ENCODE measurements at places on chromosomes 2 and 18.

DNA sequence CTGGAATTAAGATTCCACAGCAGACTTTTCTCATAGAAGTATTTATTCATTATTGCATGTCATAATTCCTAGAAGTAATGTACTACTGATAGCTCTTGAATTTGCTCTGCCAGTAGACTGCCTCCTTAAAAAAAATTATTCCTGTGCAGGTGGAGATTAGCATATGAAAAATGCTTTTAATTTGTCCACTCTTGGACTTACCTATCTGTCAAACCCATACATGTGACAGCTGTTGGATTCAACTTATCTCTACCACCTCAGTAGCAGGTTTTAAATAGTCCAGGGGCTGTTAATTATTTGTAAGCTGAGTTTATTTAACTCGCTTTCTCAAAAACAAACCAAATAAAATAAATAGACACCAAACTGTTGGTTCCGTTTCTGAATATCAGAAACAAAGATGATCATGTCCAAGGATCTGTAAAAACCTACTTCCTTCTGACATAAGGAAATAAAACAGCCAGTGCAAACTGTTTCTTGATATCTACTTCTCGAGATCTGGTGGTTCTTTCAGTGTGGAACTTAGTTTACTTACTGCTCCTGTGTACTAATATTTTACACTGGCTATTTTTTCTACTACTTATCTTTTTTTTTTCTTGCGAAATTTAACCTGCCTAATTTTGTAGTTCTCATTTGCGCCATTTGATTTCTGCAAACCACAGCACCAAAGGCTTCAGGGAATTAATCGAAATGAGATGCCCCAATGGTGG, 44.2 kb downstream of the ZEB2 start:
- DNase-seq: no peak

GRCh38 chr2:217913436-217913835, 89.4 kb downstream of the TNS1 start:
- DNase-seq: no peak

DNA sequence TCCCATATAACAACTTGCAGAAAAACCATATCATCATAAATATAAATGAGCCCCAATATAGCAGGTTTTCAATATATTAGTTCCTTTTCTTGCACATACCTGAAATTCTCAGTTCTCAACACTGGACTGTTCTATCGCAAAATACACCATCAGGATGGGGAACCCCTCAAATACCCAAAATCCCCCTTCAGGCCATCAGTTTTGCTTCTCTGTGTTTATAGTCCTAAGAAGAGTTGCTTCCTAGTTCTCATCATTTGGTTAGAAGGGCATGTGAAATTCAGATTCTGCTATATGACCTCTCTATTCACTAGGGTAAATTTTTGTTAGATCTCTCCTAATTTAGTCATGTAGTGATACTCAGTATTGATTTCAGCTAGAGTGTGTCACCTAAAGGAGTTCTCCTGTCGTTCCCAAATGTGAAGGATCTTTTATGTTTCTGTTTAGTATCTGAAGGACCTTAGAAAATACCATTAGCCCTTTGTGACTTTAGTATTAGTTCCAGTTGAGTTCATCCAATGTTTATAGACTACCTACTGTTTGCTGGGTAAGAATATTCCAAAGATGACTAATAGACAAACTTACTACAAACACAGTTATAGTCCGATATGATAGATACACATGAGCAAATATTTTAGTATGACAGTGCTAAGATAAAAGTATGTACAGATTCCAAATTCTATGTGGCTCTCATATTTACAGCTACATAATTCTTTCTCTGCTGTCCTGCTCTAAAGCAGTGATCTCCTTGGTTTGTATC, 115.8 kb downstream of the TTC27 start:
- no peak for DNase-seq

GRCh38 chr2:82254728-82255127, 1950.2 kb upstream of the LRRTM1 start:
- DNase-seq: no peak

GRCh38 chr2:218857371-218858137, 2.1 kb upstream of the WNT6 start:
- DNase-seq: no peak

DNA sequence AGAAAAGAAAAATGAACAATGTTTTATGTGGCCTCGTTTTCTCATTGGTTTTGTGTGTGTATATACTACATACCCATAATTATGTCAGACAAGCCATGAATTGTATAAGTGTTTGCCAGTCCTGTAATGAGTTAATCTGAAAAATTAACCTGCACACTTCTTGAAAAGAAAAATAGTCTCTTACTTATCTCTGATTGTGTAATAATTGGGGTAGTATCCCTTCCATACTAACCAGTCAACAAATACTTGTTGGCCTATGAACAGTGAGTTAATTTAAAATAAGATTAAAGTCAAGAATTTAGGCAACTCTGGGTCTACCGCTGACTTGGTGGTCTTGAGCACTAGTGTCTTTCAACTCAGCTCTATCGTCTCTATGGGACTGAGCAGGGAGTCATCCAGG, 48.8 kb downstream of the ACVR1 start:
- DNase-seq: no peak

DNA sequence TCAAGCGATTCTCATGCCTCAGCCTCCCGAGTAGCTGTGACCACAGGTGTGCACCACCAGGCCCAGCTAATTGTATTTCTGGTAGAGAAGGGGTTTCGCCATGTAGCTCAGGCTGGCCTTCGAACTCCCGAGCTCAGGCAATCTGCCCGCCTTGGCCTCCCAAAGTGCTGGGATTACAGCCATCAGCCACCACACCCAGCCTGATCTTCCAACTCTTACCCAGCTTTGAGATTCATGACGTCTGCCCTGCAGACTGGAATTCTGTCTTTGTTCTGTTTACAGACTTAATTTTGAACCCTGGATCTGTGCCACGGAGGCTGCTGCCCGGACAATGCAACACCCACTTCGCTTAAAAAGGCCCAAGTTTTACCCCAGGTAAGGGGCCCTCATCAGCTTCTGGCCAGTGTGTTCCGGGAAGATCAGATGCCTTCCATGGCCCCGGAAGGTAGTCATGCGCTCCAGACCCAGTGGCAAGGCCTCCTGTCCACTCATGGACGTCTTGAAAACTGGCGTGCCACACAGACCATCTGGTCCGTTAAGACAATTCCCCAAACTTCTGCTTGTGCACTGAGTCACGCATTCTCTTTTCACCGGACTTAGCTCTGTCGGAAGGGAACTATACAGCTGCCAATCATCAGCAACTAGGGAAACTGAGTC, 5.5 kb downstream of the PXDN start:
- no peak for DNase-seq

GRCh38 chr18:24262087-24262486, 123.2 kb downstream of the CABYR start:
- no peak for DNase-seq

GRCh38 chr2:23525137-23525765, 140.3 kb downstream of the KLHL29 start:
- DNase-seq: no peak

GRCh38 chr2:105812180-105813044, 67.7 kb downstream of the NCK2 start:
- no peak for DNase-seq

GRCh38 chr18:11974741-11975325, 6.5 kb upstream of the IMPA2 start:
- no peak for DNase-seq

DNA sequence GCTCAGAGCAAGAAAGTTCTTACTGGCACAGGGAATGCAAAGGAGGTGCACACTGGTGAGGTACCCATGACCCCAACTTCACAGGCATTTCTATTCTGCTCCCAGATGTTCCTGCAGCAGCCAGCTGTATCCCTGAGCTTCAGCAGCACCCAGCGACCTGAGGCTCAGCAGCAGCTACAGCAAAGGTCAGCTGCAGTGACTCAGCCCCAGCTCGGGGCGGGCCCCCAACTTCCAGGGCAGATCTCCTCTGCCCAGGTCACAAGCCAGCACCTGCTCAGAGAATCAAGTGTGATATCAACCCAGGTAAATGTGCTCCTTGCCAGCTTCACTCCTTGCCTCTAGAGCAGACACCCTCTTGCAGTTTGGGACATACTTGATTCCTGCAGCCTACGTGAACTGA, 14.1 kb upstream of the RPL31 start:
- no peak for DNase-seq

DNA sequence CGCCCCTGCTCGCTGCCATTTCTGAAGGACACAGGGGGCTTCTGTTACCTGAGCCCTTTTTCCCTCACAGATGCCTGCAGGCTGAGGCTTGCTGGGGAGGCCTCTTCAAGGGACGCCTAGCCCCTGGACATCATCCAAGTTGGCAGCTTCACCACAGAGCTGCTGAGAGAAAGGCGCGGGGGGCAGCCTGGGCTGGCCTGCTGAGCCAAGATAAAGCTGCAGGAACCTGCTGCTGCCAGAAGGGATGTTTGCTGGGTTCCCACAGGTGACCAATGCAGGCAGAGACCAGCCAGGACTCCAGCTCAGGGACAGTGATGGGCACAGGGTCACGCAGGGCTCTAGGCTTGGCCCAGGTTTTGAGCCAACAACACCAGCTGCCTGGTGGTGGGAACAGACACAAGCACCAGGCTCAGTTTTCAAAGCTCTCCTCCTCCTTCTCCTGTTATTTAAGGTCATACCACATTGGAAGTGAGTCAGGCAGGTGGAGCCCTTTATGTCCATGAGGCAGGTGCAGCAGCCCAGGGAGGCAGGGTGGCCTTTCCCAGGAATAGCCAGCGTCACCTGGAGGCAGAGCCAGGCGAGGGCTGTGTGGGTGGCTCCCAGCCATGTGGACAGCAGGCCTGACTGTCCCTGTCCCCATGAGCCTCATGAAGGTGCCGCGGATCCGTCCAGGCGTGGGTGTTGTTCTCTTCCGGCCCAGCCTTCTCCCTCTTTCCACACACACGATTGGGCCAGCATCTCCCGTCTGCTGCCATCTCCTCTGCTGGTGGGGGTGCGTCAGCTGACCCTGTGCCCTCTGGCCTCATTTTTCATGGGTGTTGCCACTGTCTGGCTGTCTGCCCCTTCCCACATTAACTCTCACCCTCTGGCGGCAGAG, 515.5 kb upstream of the MYT1L start:
- peak; percentile 93 for DNase-seq

- no peak for DNase-seq
Measured at GRCh38 chr2:237487496-237487895, 445 bp downstream of the MLPH start.

DNA sequence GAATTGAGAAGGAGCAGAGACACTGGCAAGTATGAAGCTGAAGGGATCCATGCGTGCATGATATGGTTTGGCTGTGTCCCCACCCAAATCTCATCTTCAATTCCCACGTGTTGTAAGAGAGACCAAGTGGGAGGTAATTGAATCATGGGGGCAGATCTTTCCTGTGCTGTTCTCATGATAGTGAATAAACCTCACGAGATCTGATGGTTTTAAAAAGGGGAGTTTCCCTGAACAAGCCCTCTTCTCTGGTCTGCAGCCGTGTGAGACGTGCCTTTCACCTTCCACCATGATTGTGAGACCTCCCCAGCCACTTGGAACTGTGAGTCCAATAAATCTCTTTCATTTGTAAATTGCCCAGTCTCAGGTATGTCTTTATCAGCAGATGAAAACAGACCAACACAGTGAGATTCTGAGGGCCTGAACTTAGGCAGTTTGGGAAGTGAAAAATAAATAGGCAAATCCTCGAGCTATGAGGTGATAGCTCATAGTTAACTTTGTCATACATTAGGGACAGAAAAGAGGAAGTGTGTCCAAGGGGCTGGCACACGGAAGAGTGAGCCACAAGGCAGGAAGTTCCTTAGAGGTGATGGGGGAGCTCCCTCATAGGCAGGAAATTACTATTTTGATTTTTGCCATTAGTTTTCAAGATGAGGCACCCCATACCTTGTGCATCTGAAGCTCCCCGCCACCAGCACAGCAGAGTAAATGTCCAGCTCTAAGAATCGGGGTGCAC, 658.8 kb upstream of the ID2 start:
- no peak for DNase-seq

DNA sequence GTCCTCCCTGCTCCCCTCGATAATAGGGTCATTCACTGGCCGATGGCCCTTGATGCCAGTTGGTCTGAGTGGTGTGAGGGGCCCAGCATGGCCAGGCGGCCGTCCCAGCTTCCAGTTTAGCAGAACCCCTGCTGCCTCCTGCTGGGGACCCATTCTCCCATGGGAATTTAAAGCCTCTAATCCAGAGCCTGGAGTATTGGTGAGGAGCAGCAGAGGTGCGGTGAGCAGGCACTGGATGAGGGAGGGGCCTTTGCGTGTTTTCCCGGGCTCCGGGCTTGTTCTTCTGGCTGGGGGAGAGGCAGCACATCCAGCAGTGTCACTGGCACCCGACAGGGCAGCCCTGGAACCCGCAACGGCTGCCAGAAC, 17.4 kb downstream of the KCNIP3 start:
- DNase-seq: no peak

- DNase-seq: no peak
Measured at GRCh38 chr18:48142353-48142752, 211.9 kb upstream of the SMAD2 start.

DNA sequence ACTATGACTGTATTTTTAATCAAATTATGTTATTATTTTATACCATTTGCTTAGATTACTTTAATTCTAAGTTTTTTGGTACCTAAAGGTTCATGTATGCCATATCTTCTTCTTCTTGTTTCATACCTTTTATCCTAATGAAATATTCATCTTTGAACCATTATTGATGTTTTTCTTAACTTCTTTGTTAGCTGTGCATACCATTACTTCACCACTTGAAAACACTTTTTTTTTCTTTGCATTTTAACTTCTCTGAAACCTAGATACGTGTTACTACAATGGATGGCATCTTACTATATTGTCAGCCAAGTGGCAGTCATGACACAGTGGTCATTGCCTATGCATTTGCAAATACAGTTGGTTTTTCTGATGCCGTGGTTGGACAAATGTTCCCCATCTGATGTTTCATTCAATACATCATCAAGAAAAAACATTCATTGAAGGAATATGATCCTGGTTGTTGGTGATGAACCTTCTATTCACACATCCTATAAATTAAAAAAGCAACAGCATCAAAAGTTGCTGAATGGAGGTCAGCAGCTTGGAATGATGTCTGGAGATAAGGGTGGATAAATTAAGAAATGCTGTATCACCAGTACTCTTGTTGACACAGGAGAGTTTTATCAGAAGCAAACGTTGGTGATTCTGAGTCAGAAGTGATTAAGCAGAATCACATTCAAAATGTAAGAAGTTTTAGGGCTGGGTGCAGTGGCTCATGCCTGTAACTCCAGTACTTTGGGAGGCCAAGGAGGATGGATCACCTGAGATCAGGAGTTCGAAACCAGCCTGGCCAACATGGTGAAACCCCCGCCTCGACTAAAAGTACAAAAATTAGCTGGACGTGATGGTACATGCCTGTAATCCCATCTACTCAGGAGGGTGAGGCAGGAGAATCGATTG, 7.4 kb downstream of the IL36A start:
- no peak for DNase-seq

GRCh38 chr2:237734905-237735623, 63.5 kb upstream of the RBM44 start:
- peak; percentile 23 for DNase-seq

GRCh38 chr2:236359426-236360045, 95.3 kb upstream of the ASB18 start:
- DNase-seq: no peak

Data from NCI-H2029 treated with DMSO at 0.1 percent for 48 hours (cell line).